ENCODE measurements at places on chromosomes 12 and 14.

GRCh38 chr14:74509587-74510222, 16.1 kb downstream of the ISCA2 start:
- DNase-seq = no peak

GRCh38 chr14:74905595-74906142, 17.4 kb downstream of the RPS6KL1 start:
- DNase-seq = peak; percentile 81

- DNase-seq = no peak
These were observed 405.1 kb upstream of the FOXG1 start for GRCh38 chr14:28361486-28361885.

DNA sequence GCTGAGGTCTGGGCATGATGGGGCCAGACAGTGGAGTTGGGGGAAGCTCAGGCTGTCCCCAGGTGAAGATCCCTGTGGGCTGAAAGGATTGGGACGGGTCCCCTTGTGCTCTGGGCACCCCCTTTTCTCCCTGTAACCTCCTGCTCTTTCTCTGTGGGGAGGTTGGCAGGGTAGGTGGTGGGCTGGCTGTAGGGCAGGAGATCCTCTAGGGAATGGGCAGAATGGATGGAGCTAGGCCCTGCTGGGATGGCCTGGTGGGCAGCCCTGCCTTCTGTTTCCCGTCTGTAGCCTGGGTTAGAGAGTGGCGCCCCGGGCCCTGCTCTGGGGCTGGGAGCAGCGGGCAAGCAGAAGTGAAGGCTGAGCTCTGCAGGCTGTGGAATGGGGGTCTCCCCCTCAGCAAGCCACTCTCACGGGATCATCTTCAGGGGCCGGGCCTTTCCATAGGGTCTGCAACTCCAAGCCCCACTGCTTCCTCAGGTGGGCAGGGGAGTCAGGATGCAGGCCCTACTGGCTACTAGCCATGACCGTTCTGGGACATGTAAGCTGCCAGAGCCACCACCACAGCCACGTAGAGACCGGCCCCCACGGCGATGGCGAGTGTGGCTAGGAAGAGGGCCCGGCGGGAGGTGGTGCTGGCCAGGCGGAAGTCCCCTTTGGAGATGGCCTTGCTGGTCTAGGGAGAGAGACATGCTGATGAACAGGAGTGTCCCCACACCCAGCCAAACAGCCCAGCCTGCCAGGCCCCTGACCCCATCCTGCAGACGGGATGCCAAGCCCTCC, 18.8 kb downstream of the SYNDIG1L start:
- no peak for DNase-seq

DNA sequence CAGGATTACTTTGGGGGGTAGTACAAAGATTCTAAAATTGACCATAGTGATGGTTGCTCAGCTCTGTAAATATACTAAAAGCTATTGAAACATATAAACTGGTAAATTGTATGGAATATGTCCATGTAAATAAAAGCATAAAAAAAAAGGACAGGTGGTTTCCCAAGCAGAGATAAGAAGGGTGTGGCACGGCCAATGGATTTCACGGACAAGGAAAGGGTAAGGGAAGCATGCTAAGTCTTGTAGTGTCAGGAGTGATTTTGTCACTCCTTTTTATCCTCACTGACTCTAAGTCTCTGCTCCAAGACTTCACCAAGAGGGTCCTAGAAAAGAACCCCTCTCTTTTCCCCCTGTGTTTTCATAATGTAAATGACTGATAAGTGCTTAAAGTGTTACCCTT, 229.2 kb downstream of the SPTSSA start:
- no peak for DNase-seq

GRCh38 chr12:124506145-124506831, 61.1 kb downstream of the NCOR2 start:
- DNase-seq = no peak

- DNase-seq = peak; percentile 43
These were observed 596 bp downstream of the DLST start for GRCh38 chr14:74882103-74882920.

DNA sequence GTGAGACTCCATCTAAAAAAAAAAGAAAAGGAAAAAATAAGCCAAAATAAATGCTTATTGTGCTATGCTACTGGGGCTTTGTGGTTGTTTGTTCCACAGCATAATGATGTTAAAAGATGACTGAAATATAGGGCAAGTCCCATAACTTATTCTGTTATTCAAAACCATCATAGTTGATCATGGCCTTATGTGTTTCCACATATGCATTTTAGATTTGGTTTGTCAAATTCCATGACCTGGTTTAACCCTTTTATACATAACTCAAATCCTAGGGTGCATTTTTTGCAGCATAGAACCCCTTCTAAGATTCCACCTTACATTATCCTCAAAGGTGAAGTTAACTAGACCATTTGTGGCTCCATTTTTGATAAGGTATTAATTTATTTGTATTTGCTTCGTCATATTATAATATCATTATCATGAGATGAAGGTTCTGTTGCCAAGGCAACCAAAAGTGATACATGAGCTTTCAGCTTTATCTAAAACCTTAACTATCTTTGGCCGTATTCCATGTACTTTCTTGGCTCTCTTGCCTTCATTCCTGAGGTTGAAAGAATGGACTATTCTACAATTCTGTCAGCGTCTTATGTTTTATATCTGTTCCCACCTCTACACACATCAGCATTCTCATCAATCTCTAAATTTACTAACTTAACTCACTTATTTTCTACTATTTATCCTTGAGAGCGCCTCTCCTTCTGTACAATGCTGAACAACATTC, 138.7 kb upstream of the DYRK2 start:
- no peak for DNase-seq

DNA sequence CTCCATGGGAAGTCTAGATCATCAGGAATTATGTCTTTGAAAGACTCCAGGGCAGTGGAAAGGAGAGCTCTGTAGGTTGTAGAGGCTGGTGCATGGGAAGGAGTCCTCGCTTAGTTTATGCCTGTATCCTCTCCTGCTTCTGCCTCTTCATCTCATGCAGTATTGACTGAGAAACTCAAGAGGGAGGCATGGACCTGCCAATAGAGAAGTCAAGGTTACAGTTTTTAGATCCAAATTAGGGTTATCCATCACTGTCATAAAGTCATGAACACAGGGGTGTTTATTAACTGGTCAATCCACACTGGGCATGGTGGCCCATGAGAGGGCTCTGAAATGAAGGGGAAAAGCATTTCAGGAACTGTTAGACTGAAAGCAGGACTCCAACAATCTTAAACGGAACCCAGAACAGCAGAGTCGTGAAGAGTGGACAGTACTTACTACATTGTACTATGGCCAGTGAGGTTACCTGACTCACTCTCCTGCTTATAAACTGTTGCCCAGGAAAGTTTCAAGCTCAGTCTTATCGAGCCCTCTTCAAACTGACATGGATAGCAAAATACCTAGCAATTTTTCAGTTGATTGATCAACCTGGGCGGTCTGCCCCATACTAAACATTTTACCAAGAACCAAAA, 30.1 kb upstream of the DHRS7 start:
- DNase-seq = no peak

GRCh38 chr12:63005382-63005781, 70.4 kb upstream of the PPM1H start:
- no peak for DNase-seq

- no peak for DNase-seq
These were observed 7.2 kb upstream of the PLXNC1 start for GRCh38 chr12:94141004-94141764.

DNA sequence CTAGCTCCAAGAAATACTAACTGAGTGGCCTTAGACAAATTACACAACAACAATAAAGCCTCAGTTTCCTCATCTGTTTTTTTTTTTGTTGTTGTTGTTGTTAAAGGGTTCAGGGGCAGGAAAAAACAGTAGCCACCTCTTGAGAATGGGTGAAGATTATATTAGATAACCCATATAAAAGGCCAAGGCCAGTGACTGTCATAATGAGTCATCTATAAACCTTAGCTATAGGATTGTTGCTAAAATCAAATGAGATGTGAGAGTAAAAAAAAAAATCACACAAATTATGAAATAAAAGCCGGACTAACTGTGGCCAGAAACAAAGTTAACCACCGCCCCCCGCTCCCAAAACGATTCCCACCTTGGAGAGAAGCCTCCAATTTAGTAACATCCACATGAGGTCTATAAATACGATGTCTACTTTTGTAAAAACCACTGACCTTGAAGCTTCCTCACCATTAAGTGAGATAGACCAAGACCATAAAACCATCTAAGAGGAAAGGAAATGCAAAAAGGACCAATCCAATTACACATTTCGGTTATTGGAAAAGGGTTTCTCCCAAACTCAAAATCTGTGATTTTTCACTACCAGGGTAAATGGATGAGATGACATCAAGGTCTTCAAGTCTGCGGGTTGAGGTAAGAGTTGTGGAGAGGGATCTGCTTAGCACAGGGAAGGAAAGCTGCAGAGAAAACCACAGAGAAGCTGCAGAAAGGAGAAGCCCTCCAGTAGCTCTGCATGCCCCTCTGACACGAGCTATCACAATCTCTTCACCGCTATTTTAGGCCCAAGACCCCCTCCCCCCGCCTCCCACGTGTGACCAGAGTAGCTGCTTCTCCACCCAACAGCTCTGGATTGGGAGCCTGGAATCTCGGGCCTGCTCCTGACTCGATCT, 1.0 kb downstream of the NAA25 start:
- no peak for DNase-seq

DNA sequence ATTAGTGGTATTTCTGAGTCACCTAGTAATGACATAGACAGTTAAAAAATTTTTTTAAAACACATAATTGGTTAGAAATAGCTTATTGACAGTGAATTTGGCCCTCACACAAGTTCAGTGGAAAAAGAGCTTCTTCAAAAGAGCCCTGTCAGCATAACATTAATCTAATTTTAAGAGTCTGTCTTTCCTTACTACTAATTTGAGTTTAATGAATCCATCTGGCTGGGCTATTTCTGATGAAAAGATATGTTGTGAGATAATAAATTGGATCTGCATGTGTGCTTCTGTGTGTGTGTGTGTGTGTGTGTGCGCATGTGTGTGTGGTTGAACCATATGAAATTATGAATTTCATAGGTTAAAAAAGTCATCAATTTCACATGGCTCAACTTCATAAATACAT, 1045.2 kb downstream of the FLRT2 start:
- DNase-seq = no peak

DNA sequence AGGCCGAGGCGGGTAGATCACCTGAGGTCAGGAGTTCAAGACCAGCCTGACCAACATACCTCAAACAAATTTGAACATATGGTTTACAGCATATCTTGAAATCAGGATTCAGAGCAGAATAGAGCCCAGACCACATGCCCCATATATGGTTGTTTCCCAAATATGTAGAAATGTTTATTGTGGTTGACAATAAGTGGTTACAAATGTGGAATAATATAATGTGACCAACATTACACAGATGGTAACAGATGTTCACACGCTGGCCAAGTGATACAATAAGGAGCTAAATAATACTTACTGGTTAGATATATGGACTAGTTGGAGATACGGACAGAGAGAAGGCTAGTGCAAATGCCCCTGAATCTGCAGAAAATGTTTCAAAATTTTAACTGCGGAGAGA, 85.3 kb downstream of the MAPKAPK5 start:
- DNase-seq = no peak

- DNase-seq = no peak
These were observed 189.8 kb upstream of the PRICKLE1 start for GRCh38 chr12:42779186-42779859.

DNA sequence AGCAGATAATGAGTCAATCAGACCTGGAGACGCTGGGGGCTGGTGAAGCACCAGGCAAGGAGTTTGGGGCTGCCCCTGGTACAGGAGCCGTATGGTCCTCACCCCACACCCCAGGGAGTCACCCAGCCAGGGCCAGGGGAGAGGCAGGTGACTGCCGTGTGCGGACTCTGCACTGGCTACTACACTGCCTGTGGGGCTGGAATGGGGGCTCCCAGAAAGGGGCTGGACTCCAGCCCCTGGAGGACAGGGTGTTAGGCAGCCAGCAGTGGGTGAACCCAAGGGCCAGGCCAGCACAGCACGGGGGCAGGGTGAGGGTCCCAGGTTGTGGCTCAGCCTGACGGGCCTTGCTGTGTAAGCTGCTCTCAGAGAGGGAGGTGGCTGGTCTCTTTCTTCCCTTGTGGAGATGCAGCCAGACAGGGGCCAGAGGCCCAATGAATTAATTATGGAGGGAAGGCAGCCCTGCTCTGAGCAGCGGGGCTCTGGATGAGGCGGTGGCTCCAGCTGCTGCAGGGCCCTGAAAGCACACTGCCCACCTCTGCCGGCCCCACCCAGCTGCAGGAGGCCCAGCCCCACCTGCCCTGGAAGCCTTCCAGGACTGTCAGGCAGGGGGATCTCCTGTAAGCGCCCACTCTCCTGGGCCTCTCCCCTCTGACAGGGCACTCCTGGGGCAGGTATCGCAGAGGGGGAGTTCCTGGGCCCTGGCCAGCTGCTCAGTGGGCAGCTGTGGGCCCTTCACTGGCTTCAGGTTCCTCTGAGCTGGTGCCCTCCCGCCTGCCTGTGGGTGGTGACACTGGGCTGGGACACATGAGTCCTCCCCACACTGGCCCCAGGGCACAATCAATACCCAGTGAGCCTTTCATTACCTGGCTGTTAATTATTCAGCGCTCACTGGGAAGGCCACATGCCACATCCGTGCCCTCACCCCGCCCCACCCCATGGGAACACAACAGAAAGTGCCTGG, 142.5 kb upstream of the C14orf180 start:
- DNase-seq = no peak

- no peak for DNase-seq
These were observed 33.7 kb downstream of the CPM start for GRCh38 chr12:68899251-68899771.

GRCh38 chr12:63919756-63920155, 75.3 kb downstream of the SRGAP1 start:
- DNase-seq = no peak

DNA sequence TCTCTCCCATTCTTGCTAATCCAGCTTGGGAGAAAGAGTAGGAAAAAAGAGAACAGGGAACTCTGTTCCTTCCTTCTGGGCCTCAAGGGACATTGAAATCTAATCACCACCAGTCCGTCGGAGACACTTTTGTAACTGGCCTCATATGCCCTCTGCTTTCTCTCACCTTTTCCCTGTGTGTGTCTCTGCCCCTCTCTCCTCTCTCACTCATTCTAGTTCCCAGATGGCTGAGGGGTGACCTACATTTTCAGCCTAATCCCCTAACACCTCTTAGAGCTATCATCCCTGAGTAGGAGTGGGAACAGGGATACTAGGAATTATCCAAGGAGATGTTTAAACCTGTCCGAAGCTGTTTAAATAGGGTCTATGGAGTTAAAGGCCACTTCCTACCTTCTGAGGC, 8.9 kb upstream of the PCK2 start:
- no peak for DNase-seq

- DNase-seq = no peak
These were observed 837 bp downstream of the COL2A1 start for GRCh38 chr12:48003226-48004052.

DNA sequence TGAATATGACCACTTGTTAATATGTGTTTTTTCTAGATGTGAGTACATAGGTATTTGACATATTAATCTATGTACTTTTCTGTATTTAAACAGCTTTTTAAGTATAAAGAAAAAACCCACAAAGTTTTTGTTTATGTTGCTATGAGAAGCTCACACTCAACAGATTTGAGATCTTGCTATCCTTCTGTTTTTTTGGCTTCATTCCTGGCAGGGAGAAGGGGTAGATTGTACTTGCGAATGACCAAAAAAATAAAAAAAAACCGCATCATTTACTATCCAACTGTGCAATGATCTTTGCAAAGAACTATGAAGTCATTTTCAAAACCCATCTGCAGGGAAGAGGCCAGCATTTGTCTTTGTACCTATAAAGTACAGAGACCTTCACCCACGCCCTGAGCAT, 28.4 kb upstream of the TBX5 start:
- no peak for DNase-seq

- DNase-seq = no peak
These were observed 187.0 kb upstream of the RASSF8 start for GRCh38 chr12:25771476-25771875.

- no peak for DNase-seq
These were observed 24.8 kb downstream of the C12orf71 start for GRCh38 chr12:27057543-27057942.
